CD8-positive, alpha-beta memory T cell (primary cell): ENCODE measurements at places on chromosomes 5 and 9. TPM values are rescaled to one million over a fixed set of nuclear protein-coding genes. Genes with fewer than 3 reads are reported as not detected.

- no peaks in the 10 kb centered on the region for H3K27me3 ChIP-seq
- DNase-seq: no peak
- no peaks in the 10 kb centered on the region for H3K36me3 ChIP-seq
Measured at GRCh38 chr5:149455889-149456409, 76.9 kb upstream of the IL17B start.

GRCh38 chr5:18745988-18746615, 1111.8 kb downstream of the TAF11L14 start:
- peak overlapping the region; percentile 76 for H3K27ac ChIP-seq
- H3K4me1 ChIP-seq: peaks cover 38% of the 10 kb centered on the region
- H3K27me3 ChIP-seq: no peaks in the 10 kb centered on the region
- H3K36me3 ChIP-seq: no peaks in the 10 kb centered on the region
- peak overlapping the region; percentile 77 for H3K4me3 ChIP-seq

DNA sequence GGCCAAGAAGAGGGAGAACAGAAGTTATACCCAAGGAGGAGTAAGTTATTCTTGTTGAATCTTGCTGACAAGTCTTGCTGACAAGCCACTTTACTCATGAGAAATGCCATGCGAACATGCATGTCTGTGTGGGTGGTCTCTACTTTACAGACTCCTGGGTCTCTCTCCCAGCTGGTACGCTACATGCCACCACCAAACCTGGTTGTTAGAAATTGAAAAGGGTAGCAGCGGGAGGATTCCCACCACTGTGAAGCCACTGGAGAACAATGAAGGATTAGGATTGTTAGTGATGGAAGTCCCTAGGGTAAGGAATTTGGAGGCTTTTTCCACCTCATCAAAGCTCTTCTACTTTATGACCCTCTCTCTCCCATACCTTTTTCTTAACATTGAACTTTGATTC, 53.6 kb upstream of the GABRB2 start:
- H3K27me3 ChIP-seq: no peaks in the 10 kb centered on the region
- no peaks in the 10 kb centered on the region for H3K4me1 ChIP-seq
- no peaks in the 10 kb centered on the region for H3K36me3 ChIP-seq
- DNase-seq: no peak
- no peak overlapping the region for H3K4me3 ChIP-seq

SPINK4 gene
- not detected for total RNA-seq
